ENCODE measurements at places on chromosomes 3 and 15. TPM values are rescaled to one million over a fixed set of nuclear protein-coding genes. Genes with fewer than 3 reads are reported as not detected.
A peak's percentile ranks its signal among the peaks of the same experiment; 100 is the strongest.

GOLGA8T gene
- not detected for total RNA-seq

PLA2G4E gene
- not detected for total RNA-seq

HCN4 gene
- total RNA-seq = not detected

PAK6 gene
- not detected for total RNA-seq

DNA sequence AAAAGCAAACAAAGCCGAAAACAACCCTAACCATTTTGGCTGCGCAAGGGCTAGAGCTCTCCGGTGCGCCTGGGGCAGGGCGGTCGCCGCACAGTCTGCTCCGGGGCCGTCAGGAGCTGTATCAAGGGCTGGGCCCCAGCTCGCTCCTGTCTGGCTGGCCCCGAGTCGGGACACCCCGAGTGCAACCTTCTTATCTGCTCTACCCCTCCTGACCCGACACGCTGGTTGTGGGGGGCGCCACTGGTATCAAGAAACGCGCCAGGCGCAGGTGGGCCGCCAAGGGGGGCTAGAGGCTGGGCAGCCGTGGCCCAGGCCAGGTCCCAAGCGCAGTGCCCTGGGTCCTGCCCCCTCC lies 36.0 kb downstream of the NR2F2 start:
- no peak for DNase-seq

DNA sequence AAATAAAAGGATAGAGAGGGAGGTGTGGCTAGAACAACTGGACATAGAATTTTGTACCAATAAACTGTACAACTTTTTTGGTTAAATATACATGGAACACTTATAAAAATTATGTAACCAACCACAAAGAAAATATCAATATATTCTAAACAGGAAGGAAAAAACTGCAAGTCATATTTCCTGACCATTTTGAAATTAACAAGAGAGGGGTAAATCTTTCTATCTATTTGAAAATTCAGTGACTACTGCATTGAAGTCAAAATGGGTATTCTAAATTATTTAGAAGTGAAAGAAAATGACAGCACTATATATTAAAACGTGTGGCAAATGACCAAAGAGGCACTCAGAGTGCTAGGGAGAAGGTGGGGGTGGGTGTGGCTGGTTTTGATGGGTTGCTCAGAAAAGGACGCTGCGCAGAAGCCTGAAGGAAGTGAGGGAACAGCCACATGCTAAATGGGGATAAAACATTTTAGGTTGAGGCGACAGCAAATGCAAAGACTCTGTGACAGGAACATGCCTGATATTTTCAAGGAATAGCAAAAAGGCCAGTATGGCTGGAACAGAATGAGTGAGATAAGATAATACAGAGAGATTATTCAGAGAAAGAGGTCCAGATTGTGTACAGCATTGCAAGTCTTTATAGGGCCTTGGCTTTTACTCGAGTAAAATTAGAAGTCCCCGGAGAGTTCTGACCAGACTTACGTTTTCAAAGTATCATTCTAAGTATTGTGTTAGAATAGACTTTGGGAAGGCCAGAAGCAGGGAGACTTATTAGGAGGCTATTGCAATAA lies 41.1 kb downstream of the ERICH6 start:
- DNase-seq = no peak

- DNase-seq = no peak
These were observed 127.8 kb downstream of the GHSR start for GRCh38 chr3:172320468-172320867.

DNA sequence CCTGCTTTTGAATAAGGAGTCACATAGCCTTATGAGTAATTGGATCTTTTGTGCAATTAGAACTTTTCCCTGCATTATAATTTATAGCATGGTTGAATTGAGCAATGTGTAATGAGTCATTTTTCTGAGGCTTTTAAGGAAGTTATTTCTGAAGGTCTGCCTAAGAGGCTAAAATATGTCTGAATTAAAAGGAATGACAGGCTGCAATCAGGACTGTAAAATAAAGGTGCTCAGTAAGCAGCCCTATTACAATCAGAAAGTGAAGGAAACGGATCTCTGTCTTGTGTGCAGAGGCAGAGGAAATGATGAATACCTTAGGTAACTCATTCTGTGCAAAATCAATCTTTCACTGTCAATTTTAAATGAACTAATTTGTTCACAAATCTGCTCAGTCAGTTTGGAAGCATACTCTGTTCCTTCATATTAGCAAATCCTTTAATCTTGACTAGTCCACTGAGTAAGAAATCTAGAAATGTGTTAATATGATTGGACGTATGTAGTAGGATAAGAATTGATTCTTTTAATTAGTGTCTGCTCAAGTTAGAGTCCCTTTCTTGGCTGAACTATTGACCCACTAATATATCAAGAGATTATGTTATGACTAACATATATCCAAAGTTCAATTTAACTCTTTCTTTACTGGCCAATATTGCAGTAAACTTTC lies 290.1 kb downstream of the ZIC1 start:
- no peak for DNase-seq

DNA sequence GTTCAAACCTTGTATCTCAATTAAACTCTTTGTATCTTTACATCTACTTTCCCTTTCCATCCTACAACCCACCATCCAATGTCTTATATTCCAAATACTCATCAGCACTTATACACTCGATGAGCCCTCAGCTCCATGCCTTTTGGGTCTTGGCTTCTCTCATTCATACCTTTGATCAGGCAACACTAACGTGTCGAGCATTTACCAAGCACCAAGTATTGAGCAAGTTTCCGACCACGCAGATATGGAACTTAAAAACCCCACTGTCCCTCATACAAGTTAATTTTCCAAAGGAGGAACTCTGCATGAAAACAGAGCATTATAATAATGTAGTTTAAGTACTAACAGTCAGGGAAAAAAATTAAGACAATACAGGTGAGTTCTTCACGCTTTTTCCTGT lies 102.8 kb downstream of the IL1RAP start:
- DNase-seq = no peak

DNA sequence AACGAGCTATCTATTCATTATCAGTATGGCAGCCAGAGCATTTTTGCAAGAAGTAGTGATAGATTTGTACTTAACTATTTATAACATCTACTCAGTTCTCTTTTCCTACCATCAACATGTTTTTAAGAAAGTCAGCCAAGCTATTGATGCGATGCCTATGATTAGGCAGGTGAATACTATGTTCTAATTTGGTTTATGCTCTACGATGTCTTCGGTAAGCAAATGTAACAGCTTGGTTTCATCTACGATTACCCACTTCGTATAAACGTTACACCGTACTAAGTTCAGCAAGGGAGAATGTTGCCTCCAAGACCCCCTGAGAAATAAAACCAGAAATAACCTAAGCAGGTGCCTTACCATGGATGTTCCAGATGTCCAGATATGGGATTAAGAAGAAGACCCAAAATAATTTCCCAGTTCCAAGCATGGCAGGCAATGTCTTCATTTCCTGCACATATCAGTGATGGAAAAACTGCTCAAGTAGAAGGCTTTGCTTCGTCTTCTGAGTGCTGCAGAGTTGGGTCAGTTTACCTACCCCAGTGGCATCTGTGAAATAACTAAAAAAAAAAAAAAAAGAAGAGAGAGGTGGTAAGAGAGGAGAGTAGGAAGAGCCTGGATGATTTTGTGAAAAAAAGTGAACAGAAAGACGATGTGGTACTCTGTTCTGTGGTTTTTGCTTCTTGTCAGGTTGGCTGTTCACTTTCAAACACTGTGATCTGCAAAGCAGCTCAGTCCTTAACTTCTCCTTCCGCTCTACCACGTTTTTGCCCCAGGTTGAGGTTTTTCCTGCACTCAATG lies at the start of gene BTLA:
BTLA (minus strand) TSS at position 559 of the 798 bp plus-strand sequence; CDS start at position 445, 114 bp downstream.
- no peak for DNase-seq

GRCh38 chr3:172877011-172877410 lies 126.5 kb downstream of the ECT2 start:
- peak; percentile 65 for DNase-seq

- no peak for DNase-seq
These were observed 169.6 kb downstream of the B3GALNT1 start for GRCh38 chr3:160935413-160936095.

DNA sequence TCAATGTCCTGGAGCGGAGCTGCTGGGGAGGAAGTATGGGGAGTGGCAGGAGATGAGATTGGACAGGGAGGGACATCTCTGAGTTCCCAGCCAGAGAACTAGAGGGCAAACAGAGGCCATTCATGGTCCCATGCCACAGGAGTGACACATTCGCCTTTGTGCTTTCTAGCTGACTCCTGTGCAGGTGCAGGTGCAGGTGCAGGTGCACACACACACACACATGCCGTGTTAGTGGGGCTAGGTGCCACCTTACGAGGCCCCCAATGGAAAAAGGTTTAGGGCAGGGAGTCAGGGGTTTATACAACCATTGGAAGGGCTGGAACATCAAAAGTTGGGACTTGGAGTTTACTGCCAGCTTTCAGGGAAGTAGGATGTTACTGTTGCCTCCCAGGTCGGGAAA lies 52.0 kb downstream of the TPRA1 start:
- DNase-seq = no peak

DNA sequence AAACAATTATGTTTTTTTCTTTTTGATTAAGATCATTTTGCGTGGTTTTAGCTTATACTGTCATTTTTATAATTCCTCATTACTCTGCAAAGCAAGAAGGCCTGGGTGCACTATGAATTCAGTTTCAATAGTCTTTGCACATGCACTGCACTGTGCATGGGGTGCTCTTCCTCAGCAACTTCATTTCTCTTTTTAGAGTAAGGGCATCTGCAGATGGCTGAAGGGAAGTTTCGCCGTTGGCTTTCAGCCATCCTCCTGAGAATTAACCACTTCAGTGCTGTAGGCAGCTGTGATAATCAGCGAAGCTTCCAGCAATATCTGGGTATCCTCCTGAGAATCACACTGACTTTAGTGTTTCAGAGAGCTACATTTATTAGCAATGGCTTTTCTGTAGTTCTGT lies 284.8 kb downstream of the GBE1 start:
- DNase-seq = peak; percentile 45

GRCh38 chr15:53458736-53459135 lies 300.7 kb downstream of the WDR72 start:
- no peak for DNase-seq

GRCh38 chr3:160660902-160661301 lies 16.1 kb upstream of the ARL14 start:
- no peak for DNase-seq
